Heart right ventricle (tissue), 16 donors: ENCODE measurements at places on chromosomes 1 and 21. TPM values are rescaled to one million over a fixed set of nuclear protein-coding genes. Genes with fewer than 3 reads are reported as not detected.

GRCh38 chr1:210496063-210496462, 167.4 kb downstream of the HHAT start:
- no peaks in the 10 kb centered on the region for H3K27me3 ChIP-seq
- H3K4me3 ChIP-seq: no peak overlapping the region
- H3K27ac ChIP-seq: no peak overlapping the region
- DNase-seq: peak; percentile 15
- H3K4me1 ChIP-seq: no peaks in the 10 kb centered on the region

DNA sequence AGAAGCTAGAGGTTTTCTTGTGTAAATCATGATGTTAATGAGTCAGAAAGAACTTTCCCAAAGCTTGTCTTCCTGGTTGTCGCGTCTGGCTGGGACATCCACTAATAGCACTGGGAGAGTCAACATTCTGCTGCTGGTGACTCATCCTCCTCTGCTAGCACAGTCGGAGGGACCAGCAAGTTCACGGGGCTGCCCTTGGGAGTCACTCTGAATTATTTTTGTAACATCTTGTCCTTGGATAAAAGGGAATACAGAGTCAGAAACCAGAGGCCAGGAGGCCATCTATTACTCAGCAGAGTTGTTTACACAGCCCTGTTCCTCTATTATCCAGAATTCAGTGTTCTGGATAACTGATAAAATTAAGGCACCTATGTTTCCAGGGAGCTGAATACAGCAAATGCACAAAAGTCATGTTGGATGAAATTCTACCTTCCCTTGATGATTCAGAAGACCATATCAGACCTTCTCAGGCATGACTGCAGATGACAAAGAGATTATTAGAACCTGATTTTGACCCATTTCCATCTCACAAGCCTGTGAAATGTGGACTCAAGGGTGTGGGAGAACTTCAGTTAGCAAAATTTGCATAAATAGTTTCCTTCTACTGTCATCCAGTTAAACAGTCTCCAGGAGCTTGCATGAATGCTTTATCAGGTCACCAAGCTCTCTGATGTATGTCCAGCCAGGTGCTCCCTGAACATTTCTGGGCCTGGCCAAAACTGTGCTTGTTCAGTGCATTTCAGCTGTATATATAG, 68.1 kb downstream of the JAK1 start:
- H3K4me1 ChIP-seq: peaks cover 88% of the 10 kb centered on the region
- DNase-seq: peak; percentile 65
- H3K27ac ChIP-seq: peak overlapping the region; percentile 84

DNA sequence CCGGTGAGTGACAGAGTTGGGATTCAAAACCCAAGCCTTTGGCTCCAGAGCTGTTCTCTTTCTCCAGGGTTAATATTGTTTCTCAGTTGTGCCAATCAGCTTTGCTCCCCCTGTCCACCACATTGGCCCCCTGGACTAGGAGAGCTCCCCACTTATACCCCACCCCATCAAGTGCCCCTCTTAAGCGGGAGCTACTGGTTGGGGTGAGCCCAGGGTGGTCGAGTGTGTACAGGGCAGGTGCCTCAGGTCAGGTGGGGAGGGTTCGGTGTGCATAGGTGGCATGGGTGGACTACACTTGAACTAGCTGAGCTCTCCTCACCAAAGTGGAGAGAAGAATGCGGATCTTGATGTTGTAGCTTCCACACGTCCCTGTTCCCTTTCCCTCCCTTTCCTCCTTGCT, 14.2 kb downstream of the KCNA2 start:
- H3K27me3 ChIP-seq: peaks cover 4% of the 10 kb centered on the region
- no peak overlapping the region for H3K4me3 ChIP-seq
- no peaks in the 10 kb centered on the region for H3K4me1 ChIP-seq
- no peak for DNase-seq
- H3K36me3 ChIP-seq: no peaks in the 10 kb centered on the region
- H3K27ac ChIP-seq: no peak overlapping the region

DNA sequence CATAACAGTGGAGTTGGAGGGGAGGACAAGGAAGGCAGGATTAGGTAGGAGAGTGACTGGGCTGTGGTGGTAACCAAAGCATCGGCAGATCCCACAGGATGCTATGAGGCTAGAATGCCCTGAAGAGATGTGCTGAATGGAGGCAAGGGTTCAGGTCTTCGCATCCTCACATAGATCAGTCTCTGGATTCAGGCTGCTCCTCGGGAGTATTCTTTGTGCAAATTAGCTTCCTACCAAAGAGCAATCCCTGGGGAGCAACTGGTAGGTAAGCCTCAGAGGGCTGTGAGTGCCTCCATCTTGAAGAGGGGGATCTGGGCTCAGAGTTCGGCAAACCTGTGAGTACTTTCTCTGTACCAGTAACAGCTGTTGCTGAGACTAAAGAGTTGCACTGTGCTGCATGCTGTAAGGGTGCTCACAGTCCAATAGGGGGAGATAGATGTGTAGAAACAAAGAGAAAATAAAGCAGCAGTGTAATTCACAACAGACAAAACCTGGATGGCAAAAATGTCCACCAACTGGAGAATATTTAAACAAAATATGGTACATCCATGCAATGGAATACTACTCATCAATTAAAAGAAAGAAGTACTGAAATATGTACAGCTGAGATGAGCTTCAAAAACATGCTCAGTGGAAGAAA, 322.4 kb upstream of the DEPDC1 start:
- no peaks in the 10 kb centered on the region for H3K27me3 ChIP-seq
- H3K27ac ChIP-seq: no peak overlapping the region
- H3K4me1 ChIP-seq: no peaks in the 10 kb centered on the region
- no peaks in the 10 kb centered on the region for H3K36me3 ChIP-seq

The TTF2 gene
- total RNA-seq: 15.2 TPM

- no peaks in the 10 kb centered on the region for H3K4me1 ChIP-seq
- DNase-seq: no peak
- H3K27ac ChIP-seq: no peak overlapping the region
These were observed 339.1 kb downstream of the PTPRC start for GRCh38 chr1:198977909-198978308.
